ENCODE measurements at places on chromosomes 7 and 10.
A peak's percentile ranks its signal among the peaks of the same experiment; 100 is the strongest.

- DNase-seq, result no peak
These were observed 107.0 kb upstream of the PRSS1 start for GRCh38 chr7:142642316-142642715.

DNA sequence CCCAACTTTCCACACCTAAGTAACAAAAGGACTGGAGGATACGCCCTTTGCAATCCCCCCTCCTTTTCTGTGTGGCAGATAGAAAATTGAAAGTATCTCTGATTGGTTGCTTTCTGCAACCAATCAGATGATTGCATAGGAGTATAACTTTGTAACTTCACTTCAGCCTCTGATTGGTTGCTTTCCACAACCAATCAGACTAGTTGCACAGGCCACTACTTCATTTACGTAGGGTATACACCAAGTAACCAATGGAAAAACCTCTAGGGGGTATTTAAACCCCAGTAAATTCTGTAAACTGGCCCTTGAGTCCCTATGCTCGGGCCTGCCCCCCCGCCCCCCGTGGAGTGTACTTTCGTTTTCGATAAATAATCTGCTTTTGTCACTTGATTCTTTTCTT lies 1080.4 kb downstream of the CNTNAP2 start:
- DNase-seq, result no peak

DNA sequence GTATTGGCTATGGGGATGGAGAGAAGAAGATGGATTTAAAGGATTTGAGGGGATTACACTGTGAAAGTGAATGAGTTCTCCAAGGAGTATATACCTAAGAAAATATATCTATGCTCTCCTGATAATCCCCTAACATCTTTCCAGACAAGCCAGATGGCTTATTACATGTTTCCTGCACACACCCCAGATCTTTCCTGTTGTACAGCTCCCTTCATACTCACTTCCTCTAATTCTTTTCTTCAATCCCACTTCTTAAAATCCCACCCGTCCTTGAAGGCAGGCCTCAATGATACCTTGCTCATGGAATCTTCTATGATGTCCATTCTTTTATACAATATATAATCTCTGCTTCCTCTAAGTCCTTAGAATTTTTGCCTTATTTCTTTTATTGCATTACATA lies 317.2 kb upstream of the DGKB start:
- DNase-seq, result no peak

DNA sequence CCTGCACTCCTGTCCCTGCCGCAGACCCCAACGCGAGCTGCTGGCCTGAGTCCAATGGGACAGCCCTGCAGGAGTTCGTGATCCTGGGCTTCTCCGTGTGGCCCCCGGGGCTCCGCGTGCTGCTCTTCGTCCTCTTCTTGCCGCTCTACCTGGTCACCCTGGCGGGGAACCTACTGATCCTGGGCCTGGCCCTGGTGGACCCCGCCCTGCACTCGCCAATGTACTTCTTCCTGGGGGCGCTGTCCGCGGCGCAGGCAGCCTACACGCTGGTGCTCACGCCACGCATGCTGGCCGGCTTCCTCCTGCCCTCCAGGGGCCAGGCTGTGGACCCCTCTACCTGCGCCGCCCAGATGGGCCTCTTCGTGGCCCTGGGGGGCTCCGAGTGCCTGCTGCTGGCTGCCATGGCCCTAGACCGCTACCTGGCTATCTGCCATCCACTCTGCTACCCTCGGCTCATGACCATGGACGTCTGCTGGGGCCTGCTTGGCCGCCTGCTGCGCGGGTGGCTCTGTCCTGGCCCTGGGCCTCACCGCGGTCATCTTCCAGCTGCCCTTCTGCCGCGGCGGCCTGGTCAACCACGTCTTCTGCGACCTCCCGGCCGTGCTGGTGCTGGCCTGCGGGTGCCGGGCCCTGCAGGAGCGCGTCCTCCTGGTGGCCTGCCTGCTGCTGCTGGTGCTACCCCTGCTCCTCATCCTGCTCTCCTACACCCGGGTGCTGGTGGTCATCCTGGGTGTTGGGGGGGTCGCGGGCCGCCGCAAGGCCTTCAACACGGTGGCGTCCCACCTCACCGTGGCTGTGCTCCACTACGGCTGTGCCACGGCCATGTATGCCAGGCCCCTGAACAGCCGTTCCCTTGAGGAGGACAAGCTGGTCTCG lies 71.7 kb downstream of the RBAK start:
- no peak for DNase-seq

DNA sequence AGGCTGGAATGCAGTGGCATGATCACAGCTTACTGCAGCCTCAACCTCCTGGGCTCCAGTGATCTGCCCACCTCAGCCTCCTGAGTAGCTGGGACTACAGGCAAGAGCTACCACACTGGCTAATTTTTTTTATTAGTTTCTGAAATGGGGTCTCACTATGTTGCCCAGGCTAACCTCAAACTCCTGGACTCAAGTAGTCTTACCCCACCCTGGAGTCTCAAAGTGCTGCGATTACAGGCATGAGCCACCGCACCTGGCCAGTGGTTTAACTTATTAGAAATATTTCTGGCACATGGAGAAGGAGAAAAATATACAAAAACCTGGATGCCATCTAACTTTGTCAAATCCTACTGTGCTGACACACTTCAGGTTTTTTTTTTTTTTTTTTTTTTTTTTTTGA lies 15.2 kb downstream of the ZNF786 start:
- no peak for DNase-seq

DNA sequence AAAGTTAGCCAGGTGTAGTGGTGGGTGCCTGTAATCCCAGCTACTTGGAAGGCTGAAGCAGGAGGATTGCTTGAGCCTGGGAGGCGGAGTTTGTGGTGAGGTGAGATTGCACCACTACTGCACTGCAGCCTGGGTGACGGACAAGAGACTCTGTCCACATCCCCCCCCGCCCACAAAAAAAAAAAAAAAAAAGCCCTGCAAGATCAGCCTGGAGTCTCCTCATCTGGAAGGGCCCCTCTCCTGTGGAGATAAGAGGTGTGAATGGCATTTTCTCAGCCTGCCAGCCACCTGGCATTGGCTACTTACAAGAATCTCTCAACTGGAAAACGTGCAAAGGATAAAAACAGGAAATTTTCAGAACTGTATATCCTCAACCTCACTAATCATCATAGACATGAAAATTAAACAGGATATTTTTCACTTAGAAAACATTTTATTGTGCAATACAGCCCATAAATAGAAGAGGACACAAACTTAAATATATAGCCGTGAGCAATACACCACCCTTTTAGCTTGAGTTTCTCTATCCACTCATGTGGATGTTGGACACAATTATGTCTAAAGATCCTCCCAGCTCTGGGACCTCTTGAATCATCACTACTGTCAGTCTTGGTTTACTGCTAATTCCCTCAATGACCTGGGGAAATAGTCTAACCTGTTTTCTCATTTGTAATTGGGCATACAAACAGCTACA lies 11.3 kb upstream of the TSPAN15 start:
- no peak for DNase-seq

GRCh38 chr10:101830322-101831168 lies 12.3 kb upstream of the OGA start:
- DNase-seq, result peak; percentile 92

DNA sequence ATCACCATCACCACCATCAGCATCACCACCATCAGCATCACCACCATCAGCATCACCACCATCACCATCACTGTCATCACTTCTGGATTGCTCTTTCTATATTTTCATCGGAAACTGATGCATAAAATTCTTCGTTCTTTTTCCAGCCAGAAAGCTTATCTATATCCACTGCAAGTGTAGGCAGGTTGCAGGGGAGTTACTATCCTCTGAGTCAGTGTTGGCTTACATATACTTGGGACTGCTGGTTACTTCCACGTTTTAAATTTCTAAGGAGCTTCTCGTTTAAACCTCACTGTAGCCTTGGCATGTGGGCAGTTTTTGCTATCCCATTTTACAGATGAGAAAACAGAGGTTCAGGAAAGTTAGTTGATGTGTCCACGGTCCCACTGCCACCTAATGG lies 66.1 kb downstream of the FOXL3 start:
- no peak for DNase-seq

Data from DND-41 (cell line).